ELF-1 (cell line): ENCODE measurements at places on chromosomes 2 and 18.
A peak's percentile ranks its signal among the peaks of the same experiment; 100 is the strongest.

- no peak for DNase-seq
These were observed 575.5 kb downstream of the LRRTM4 start for GRCh38 chr2:76946631-76947145.

DNA sequence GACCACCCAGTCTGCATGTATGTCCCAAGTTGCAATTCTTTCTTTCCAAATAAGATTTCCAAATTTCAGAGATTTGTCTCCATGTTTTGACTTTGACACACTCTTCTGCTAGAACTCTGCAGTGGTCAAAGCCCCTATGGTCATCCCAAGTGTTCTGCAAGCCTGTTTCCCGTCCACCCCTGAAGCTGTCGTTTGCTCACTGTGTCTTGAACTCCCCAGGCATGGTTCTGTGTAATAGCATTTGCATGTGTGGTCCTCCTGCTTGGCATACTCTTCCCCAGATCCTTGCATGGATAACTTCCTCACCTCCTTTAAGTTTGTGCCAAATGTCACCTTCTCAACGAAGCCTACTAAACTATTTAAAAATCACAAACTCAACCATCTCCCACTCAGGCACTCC lies 3.9 kb upstream of the MTLN start:
- DNase-seq: no peak

DNA sequence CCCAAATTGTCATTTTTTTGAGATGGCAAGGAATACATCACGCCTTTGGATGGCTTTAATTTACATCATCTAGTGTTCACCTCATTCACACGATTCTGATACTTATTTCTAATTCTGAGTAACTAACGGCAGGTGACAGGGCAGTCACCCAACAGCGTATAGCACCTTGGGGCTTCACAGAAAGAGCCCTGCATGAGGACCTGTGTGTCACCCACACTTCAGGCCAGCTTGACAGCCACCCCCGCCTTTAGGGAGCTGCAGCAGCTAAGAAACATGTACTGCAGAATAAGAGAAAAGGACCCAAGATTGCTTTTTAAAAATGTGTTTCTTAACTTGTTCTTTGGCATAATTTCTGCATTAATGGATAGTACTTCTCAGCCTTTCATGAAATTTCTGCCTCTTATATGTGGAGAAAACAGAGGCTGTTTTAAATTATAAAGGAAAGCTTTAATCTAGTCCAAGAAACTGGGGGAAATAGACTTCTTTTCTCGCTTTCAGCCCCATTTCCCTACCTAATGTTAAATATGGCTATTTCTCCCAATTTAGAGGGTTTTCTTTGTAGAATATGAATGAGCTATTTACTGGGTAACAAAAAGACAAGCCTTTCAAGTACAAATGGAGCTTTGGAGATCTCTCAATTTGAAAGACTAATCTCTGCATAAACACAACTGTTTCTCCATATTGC lies 245.1 kb downstream of the LDLRAD4 start:
- DNase-seq: no peak

- DNase-seq: no peak
These were observed 134.3 kb upstream of the RASGRP3 start for GRCh38 chr2:33342171-33342570.

- DNase-seq: peak; percentile 34
These were observed 1303.8 kb upstream of the NRXN1 start for GRCh38 chr2:52335727-52336126.

DNA sequence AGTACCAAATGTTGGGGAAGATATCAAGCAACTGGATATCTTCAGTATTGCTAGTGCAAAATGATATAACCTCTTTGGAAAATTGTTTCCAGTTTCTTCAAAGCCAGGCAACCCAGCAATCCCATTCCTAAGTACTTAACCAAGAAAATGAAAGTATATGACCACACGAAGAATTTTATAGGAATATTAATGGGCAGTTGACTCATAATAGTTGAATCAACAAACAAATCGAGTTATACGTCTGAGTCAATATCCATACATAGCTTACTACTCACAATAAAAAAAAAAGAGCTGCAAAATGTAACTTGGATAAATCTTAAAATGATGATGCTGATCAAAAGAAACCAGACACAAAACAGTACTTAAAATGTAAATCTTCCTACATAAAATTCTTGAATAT lies 810.4 kb downstream of the METTL4 start:
- DNase-seq: no peak

DNA sequence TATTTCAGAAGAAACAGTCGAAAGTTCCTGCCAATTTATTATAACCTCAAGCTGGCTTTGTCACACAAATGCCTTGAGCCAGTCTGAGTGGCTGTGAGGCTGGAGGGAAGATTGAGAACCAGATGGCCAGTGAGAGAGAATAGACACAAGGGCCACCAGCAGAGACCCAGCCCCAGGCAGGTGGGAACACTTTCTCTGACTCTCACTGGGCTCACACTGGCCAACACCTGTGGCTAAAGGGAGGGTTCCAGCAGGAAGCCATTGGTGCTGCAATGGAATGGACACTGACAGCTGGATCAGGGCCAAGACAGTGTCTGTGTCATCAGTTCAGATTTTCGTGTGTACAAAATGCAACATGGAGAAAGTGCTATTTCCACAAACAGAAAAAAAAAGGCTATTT lies 29.9 kb downstream of the LOXHD1 start:
- peak; percentile 21 for DNase-seq

GRCh38 chr2:43230951-43231827 lies 4.8 kb upstream of the ZFP36L2 start:
- DNase-seq: no peak

DNA sequence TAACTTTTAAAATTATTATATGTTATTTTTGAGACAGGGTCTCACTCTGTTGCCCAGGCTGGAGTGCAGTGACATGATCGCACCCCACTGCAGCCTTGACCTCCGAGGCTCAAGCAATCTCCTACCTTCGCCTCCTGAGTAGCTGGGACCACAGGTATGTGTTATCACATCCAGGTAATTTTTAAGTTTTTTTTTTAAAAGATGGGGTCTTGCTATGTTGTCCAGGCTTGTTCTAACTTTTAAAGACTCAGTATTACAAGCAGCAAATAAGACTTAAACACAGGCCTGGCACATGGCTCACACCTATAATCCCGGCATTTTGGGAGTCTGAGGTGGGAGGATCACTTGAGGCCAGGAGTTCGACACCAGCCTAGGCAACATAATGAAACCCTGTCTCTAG lies 101.2 kb downstream of the ASXL2 start:
- DNase-seq: no peak

- no peak for DNase-seq
These were observed 29.2 kb downstream of the DYTN start for GRCh38 chr2:206688990-206689389.

DNA sequence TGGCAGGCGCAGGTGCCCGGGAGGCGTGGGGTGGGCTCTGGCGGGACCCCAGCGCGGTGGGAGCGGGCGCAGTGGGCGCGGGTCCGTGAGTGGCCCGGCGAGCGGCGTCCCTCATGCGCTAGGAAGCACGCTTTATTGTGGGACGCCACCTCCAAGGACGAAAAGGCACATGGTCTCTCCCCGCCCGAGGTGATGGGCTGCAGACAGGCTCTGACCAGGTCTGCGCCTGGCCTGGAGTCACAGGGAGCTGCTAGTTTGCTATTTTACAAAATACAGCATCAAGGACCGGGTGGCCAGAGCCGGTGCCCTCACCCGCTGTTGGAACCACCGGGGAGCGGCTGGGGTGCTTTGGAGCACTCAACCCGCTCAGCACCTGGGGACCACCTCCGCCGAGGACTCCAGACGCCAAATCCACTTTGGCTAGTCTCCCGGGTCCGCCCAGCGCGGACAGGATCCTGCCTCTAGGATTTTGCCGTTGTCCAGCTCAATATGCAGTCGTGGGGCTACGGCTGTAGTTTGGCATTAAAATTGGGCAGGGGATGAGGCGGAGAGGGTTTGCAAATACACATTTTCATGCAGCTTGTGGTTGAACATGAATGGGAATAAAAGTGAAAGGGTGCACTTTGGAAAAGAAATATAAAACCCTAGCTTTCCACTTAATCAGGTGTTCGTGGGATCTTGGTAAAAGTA lies 65.4 kb downstream of the LRRFIP1 start:
- DNase-seq: peak; percentile 77
